ENCODE measurements at places on chromosomes 2 and 18.

GRCh38 chr2:241659150-241659739 is 21.8 kb downstream of the ATG4B start:
- DNase-seq = peak; percentile 76

DNA sequence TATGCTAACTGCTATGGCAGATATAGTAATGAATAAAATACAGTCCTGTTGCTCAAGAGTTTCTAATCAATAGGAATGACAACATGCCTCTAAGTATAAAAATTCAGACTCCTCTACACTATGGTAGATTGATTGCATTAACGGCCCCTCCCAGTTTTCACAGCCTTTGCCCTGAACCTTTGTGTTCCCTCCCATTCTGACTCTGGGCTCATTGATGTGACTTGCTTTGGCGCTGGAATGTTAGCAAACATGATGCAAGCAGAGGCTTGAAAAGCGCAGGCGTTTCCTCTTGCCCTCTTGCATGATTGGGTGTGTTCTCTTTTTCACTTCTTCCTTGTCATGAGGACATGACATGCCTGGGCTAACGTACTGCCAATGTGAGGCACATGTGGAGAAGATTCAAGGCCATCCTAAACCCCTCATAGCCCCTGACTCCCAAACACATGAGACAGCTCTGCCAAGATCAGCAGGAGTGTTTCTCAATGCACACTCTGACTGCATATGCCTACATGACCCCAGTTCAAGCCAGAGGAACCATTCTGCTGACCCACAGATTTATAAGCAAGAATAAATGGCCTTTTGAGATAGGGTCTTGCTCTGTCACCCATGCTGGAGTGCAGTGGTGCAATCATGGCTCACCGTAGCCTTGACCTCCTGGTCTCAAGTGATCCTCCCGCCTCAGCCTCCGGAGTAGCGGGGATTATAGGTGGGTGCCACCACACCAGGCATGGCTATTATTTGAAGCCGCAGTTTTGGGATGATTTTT is 49.7 kb upstream of the CD28 start:
- peak; percentile 28 for DNase-seq

DNA sequence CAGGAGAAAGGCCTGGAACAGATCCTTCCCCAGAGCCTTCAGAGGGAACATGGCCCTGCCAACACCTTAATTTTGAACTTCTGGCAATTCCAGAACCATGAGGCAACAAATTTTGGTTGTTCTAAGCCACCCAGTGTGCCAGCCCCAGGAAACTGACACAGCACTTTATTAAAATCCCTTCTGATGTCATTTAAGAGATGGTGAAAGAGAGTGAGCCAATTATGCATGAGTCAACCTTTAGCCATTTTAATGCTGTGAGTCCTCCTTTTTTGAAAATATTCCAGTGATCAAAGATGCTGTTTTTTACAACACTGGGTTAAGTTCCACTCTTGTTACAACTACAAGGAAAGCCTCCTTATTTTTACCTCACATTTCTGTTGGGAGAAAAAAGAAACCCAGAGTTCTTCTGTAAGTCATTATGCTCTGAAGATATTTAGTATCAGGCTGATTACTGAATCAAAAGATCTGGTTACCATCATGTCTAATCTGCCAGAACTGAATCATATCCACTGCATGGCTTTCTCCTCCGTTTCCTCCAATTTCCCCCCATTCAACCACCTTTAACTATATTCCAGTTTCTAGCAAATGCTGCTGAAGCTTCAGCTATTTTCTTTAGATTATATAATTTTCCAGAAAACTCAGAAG is 235.4 kb downstream of the TXNL1 start:
- no peak for DNase-seq

DNA sequence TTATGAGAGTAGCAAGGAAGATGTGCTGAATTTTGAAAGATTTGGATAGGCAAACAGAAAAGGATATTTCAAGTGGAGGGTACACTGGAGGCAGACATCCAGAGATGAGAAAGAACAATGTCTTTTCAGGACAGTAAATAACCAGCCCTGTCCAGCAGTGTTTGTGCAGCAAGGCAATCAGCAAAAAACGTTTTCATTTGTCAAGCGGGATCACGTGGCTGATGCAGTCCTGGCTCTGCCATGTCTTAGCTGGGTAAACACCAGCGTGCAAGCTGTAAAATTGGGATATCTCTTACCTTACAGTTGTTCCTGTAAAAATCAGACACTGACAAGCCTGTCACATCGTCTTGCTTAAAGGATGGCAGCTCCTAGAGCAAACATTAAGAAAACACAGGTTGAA is 67.8 kb downstream of the CWC22 start:
- DNase-seq = no peak
